ENCODE measurements at places on chromosomes 6 and 20.

GRCh38 chr20:58696411-58696961 lies 3.9 kb downstream of the NPEPL1 start:
- peak; percentile 21 for DNase-seq

DNA sequence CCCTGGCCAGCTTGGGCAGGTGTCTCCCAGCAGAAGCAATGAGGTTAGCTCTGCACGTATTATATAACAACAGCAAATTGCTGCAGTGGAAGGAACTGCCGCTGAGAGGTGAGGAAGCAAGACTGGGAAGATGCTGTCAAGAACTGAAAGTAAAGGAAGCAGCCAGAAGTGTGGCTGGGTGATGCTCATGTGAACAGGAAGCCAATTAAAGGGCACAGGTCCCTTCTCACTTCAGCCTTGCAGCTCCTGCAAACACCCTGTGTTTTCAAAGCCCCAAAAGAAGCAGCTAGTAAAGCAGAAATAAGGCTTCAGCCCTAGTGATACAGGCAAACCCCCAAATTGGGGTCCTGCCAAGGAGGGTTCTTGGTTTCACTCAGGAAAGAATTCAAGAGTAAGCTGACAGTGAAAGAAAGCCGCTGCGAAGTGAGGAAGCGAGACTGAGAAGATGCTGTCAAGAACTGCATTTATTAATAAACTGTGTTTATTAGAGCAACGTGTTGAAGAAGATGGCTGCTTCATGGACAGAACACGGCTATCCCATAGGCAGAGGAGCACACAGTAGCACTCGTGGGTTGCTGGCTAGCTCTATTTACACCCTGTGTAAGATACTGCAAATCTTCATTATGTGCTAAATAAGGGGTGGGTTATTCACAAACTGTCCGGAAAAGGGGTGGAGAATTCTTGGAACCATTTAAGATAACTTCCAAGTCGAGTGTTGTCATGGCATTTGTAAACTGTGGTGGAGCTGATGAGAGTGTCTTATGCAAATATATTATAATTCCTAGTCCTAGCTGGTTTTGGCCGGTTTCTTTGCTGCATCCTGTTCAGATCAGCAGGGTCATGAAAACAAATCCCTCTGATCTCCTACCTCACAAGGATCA lies 152.2 kb downstream of the LINC00237 start:
- DNase-seq: no peak

- DNase-seq: peak; percentile 25
These were observed 41.6 kb downstream of the VSTM2L start for GRCh38 chr20:37944456-37944981.

GRCh38 chr20:47429409-47429808 lies 72.3 kb upstream of the NCOA3 start:
- no peak for DNase-seq

DNA sequence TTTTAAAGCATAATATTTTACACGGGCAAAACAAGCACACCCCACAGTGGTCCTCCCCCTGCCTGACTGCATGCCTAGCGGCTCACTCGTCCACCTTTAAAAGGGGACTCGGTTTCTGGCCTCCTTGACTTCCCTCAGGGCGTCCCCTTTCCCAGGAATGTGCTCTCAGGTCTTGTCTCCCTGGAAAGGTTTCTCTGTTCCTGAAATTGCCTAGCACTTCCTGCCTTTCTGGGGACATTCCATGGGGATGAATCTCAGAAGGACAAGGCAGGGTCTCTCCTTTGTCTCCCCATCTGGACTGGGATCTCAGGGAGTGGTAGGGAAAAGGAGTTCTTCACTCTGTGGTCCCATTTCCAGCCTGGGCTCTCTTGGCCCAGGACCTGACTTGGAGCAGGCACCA lies 4.9 kb downstream of the TCF15 start:
- DNase-seq: no peak

DNA sequence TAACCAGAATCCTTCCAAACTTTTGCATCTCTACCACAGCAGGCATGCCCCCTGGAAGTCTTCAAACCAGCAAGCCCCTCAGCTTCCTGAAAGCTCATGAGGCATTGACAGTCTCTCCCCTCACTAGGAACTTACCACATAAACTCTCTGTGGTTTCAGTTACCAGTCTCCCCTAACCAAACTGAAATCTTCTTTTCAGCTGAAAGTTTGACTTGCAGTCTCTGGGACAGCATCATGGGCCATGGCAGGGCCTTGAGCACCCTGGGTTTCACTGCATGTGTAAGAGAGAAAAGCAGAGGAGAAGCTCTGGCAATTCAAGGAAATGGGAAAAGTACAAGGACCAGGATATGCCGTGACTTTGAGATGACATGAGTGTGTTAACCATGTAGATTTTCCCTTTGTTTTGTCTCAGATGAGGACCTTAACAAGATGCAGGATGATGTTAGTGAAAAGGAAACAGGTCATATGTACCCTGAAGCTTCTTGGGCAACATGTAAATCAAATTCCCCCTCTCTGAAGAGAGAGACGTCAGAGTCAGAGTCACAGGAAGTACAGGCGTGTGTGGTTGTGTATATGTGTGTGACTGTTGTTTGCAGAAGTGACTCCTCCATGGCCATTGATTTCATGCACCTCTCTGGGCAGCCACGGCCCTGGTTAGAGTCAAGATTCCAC lies 106.3 kb downstream of the TNFRSF21 start:
- no peak for DNase-seq

DNA sequence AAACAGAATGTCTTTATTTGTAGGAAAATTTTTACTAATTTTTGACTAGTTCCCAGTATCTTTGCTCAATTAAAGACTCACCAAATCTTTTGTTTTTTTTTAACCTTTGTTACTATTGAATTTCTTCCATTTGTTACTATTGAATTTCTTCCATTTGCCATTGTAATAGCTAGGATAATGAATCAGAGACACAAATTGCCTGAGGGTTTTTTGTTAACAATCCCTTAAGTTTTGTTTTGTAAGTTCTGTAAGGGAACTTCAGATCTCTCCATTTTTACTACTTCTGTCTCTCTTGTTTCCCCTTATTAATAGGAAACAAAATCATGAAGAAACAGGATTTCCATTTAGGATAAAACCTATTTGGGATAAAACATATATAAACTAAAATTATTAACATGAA lies 104.3 kb downstream of the MAP3K4 start:
- DNase-seq: no peak
